ENCODE measurements at places on chromosomes 5 and 9.

GRCh38 chr9:131651599-131651998 is 88.3 kb downstream of the RAPGEF1 start:
- no peak for DNase-seq

- DNase-seq: no peak
Measured at GRCh38 chr9:93486268-93486667, 32.9 kb upstream of the FAM120AOS start.

GRCh38 chr5:138610415-138610917 is 35.3 kb upstream of the HSPA9 start:
- DNase-seq: peak; percentile 79

GRCh38 chr9:73219985-73220626 is 68.4 kb downstream of the ANXA1 start:
- DNase-seq: no peak

GRCh38 chr9:74610523-74611061 is 113.5 kb downstream of the RORB start:
- DNase-seq: no peak

- no peak for DNase-seq
Measured at GRCh38 chr5:58260243-58260642, 199.6 kb downstream of the PLK2 start.

DNA sequence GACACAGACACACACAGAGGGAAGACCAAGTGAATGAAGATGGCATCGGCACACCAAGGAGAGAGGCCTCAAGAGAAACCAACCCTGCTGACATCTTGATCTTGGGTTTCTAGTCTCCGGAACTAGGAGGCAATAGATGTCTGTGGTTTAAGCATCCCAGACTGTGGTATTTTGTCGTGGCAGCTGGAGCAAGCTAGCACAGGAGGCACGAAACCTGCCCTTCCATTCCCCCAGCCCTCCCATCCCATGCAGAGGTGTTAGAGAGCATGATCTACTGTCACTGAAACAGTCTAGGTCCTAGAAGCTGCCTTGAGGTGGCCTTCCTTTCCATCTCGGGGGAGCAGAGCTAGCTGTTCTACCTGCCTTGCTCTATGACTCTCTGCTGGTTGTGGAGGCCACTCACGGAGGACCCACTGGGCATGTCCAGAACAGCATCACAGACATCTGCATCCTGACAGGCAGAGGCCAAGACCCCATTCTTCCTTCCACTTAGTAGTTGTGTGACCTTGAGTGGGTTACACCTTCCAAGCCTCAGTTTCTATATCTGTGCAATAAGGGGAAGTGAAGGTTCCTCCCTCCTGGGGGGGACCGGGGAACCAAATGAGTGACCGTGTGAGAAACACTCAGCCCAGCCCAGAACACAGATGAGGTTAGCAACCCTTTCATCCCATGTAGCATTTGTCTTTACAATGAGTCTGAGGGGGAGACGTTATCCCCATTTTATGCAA is 134.3 kb upstream of the BOD1 start:
- no peak for DNase-seq

DNA sequence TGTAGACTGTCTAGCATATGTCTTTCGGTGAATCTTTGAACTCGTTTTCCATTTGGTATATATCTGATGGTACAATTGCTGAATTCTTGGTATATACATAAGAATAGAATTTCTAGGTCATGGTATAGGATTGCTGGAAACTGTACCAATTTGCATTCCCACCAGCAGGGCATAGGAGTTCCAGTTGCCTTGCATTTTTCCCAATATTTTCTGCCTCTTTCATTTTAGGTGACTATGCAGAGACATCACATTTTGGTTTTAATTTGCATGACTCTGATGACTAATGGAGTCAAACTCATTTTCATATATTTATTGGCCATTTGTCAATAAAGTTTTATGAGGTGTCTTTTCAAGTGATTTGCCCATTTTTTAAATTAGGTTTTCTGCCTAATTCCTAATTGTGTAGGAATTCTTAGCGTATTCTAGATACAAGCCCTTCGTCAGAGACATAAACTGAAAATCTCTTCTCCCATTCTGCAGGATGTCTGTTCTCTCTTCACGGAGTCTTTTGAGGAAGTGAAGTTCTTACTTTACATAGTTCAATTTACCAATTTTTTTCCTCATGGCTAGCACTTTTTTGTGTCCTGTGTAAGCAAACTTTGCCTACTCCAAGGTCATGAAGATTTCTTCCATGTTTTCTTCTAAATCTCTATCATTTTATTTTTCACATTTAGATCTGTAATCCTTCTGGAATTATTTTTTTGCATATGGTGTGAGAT is 28.9 kb upstream of the PDCD1LG2 start:
- no peak for DNase-seq

DNA sequence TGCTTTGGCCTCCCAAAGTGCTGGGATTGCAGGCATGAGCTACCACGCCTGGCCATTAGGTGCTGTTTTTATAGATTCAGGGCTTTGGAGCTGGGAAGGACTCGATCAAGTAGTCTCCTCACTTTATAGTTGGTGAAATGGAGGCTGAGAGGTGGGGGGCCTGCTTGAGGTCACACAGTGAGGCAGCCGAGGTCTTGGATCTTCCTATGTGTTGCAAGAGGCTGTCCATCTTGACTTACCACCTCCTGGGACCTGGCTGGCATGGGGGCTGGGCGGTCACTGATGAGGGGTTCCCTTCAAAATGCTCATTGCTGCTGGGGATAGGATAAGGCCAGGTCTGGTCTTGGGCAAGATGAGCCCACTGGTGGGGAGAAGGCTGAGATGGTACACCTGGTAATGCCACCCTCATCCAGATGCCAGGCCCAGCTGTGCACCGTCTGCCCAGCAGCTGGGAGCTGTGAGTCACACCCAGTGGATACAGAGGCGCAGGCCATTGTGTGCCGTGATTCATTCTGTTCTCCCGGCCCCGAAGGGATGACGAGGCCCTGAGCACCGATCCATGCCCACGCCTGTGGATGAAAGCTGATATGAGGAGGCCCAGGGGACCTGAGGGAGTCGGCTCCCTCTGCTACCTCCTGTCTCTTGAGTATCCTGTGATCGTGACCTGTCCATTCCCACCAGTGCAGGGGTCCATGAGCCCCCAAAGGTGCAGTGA is 10.5 kb upstream of the NDST1 start:
- DNase-seq: peak; percentile 59

DNA sequence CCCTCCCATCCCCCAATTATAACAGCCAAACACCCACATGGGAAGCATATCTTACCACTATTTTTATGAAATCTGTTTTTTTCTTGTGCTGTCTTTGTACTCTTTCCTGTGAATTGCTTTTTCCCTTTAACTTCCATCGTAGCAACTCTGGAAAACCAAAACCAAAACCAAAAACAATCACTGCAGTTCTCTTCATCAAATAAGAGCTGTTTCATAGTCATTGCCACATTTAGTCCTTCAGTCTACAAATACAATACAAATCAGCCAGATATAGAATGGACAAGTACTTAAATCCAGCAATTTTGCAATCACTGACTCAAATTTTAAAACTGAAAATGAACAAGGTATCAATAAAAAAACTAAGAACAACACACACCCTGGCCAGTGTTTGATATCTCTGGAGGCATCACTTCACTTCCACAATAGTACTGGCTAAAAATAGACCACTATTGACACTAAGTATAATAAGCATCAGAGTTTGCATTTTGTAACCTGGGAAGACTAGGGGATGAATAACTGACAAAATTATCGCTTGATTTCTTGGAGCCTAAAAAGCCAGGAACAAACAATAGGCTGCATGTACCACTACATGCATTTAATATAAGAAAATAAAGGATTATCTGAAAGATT is 5.4 kb downstream of the PUM3 start:
- no peak for DNase-seq

GRCh38 chr9:92160786-92161185 is 45.6 kb upstream of the SPTLC1 start:
- no peak for DNase-seq

DNA sequence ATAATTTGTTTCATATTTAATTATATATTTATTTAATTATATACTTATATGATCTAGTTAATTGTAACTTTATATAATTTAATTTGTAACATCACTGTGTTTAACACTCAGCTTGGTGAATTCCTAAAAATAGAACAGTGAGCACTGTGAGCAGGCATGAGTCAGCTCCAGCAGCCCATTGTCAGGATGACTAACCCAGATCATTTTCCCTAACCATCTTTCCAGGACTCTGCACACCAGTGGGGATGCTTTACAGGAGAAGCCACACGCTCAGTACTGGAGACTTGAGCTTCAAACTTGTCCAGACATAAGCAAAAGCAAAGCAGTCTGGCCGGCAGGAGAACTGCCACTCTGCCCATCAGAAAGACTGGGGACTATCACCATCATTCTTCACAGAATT is 446.2 kb upstream of the TRPC7 start:
- DNase-seq: no peak

DNA sequence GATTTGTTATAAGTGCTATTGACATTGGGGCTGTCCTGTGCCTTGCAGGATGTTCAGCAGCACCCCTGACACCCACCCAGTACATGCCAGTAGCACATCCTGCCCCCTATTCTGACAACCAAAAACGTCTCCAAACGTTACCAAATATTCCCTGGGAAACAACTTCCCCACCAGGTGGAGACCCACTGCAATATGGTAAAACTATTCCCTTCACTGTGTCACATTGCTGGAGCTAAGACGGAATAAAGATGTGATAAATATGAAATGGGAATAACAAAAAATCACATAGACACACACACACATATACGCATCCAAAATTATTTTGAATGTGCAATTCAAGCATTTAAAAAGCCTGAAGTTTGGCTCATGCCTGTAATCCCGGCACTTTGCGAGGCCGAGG is 874.3 kb upstream of the DMAC1 start:
- no peak for DNase-seq

DNA sequence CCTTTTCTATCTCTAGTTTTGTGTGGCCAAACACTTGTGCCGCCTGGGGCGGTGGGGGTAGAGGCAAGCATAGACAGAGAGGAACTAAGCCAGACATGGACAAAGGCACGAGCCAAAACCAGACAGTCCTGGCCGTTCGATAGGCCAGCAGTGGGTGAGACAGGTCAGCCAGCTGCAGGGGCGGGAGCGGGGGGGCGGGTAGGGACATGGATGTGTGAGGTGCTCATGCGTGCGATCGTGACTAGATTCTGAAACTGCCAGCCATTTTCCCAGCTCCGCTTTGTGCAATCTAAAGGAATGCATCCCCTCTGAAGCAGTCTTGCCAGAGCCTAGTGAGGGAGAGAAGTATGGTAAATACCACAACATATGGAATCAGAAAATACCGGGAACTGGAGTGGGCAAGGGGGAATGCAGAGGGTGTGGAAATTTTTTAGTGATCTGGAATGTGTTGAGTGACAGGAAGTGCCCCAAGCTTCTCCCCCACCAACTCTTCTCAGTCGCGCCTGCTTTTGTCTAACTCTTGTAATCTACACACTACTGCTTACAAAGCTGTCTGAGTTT is 111.9 kb downstream of the NR6A1 start:
- peak; percentile 97 for DNase-seq

GRCh38 chr5:171693412-171693811 is 92.2 kb upstream of the SMIM23 start:
- DNase-seq: no peak

DNA sequence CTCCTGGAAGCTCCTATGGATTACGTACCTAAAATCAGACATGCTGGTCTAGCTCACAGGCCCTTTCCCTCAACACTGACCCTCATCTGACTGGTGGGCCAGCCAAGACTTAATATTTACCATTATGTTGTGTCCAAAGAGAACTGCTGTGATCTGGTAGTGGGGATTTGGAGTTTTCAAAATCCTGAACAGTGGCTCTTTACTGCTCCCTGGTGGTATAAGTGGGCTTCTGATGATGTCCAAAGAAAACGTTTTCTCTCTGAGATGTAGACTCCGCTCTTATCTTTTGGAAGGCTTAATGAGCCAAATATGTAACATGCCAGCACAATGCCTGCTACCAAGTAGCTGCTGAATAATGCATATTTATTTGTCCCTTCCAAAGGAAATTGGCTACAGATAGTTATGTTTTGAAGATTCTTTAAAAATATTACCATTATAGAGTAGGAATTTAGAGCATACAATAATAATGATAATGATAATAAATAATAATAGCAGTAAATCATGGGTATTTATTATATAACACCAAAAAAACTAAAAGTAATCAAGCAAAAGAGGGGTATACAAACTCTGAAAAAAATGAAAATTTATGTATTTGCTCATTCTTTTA is 406.6 kb upstream of the TNC start:
- DNase-seq: peak; percentile 92

DNA sequence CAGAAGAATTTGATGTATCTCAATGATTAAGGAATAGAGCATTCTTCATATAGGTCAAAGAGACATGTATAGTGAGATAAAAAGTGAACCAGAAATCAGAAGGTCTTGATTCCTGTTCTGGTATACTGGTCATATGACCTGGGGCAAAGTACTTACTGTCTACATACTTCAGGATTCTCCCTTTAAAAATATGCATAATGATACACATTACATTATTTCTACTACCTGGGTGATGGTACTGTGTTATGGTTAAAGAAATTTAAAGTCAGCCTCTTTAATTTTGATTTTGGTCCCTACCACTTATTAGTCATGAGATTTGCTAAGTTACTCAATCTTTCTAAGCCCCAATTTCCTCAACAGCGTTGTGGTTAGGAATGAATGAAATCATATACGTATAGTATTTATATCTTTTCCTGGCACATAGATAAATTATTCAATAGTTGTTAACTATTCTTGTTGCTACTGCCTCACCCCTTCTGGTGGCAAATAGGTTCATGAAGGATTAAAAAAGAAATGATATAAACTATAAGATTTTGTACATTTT is 984.1 kb downstream of the TLE4 start:
- no peak for DNase-seq

GRCh38 chr5:43485406-43485805 is 1.7 kb upstream of the TMEM267 start:
- no peak for DNase-seq

- no peak for DNase-seq
Measured at GRCh38 chr5:85182344-85182743, 797.7 kb upstream of the EDIL3 start.

GRCh38 chr5:96197347-96197746 is 235.7 kb upstream of the ELL2 start:
- DNase-seq: no peak

DNA sequence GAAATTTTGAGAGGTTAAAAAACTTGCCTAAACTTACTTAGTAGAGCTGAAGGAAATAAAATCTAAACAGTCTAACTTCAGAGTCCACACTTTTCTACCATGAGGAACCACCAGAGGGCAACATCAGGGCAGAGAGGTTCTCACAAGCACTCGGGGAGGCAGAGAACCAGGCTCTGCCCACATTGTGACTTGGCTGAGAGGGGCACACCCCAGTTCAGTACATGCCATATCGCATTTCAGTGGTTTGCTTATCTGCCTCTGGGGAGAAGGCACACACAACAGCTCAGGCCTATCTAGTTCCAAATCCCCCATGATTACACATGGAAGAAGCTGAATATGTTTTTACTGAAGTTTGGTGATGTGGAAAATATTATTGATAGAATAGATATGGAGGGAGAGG is 49.2 kb downstream of the EQTN start:
- peak; percentile 12 for DNase-seq

DNA sequence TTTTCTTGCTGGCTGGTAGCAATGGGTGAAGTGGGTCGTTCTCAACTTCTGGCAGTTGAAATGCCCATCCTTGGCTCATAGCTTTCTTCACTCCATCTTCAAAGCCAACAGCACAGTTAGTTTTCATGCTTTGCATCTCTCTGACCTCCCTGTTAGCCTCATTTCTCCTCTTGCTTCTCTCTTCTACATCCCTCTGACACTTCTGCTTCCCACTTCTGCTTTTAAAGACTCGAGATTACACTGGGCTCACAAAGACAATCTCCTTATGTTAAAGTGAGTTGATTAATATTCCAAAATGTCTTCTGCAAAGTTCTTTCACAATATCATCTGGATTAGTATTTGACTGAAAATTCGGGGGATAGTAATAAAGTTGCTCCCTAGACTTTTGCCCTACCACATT is 684.8 kb upstream of the CCNG1 start:
- no peak for DNase-seq

GRCh38 chr5:7686794-7687193 is 164.1 kb downstream of the CFAP90 start:
- no peak for DNase-seq
